ENCODE measurements at places on chromosomes 1 and 21. TPM values are rescaled to one million over a fixed set of nuclear protein-coding genes. Genes with fewer than 3 reads are reported as not detected.

Gene OR2L5
- total RNA-seq, result not detected

- no peak overlapping the region for H3K27ac ChIP-seq
- no peaks in the 10 kb centered on the region for H3K36me3 ChIP-seq
- peaks cover 17% of the 10 kb centered on the region for H3K27me3 ChIP-seq
Measured at GRCh38 chr1:199868777-199869176, 158.7 kb upstream of the NR5A2 start.

- H3K36me3 ChIP-seq, result no peaks in the 10 kb centered on the region
- H3K27me3 ChIP-seq, result no peaks in the 10 kb centered on the region
- H3K4me1 ChIP-seq, result no peaks in the 10 kb centered on the region
- DNase-seq, result no peak
- H3K27ac ChIP-seq, result no peak overlapping the region
Measured at GRCh38 chr1:188433425-188433824, 1604.7 kb downstream of the PLA2G4A start.

DNA sequence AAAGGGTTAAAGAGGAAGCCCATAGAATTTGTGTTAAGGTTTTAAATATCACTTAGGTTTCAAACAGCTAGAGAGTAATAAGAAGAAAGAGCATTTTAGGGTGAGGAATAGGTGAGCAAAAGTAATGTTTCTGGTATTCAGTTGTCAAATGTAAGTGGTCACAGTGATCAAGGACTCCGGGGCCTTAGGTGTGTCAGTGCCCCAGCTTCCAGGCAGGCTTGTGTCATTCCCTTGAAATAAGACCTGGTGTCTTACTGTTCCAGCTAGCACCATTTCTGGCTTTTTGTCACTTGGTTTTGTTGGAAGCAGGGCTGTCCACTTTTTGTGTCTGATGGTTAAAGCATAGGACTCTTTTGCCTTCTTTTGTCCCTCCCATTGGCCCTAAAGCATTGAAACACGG is 69.6 kb downstream of the DYRK1A start:
- H3K4me1 ChIP-seq, result peaks cover 39% of the 10 kb centered on the region
- DNase-seq, result no peak
- H3K27me3 ChIP-seq, result no peaks in the 10 kb centered on the region
- H3K36me3 ChIP-seq, result peaks cover 4% of the 10 kb centered on the region
- no peak overlapping the region for H3K27ac ChIP-seq

- no peak for DNase-seq
- no peak overlapping the region for H3K27ac ChIP-seq
- H3K4me3 ChIP-seq, result no peak overlapping the region
- H3K27me3 ChIP-seq, result no peaks in the 10 kb centered on the region
- peaks cover 12% of the 10 kb centered on the region for H3K4me1 ChIP-seq
Measured at GRCh38 chr21:31225713-31226112, 118.3 kb downstream of the TIAM1 start.

DNA sequence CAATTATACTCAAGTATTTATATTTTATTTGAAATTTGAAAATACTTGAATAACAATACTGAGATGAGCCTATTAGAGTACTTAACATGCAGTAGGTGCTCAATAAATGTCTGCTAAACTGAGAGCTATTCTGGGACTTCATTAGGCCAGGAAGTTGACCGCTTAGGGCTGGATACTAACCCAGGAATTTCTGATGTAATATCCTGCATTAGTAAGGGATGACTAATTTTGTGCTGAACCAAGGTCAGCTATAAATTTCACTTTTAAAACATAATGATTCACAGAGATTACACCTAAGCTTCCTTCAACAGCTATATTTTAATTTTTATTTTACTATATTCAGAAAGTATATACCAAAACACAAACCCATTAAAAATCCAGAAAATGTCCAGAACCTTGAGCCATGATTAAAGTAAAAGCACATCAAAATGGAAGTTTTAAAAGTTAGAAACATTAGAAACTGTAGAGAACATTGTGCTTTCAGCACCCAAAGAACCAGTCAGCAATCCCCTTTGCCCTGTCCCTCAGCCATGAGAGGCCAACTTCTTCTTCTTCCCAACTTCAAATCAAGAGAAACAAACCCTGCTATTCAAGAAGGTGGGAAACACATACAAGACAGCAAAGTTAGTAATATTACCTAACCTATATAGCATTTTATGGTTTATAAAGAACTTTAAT is 35.4 kb downstream of the WNT2B start:
- H3K4me3 ChIP-seq, result no peak overlapping the region
- no peak for DNase-seq
- H3K27me3 ChIP-seq, result no peaks in the 10 kb centered on the region
- peaks cover 2% of the 10 kb centered on the region for H3K4me1 ChIP-seq
- H3K27ac ChIP-seq, result no peak overlapping the region
